ENCODE measurements at places on chromosomes 5 and 9.

- peak; percentile 72 for DNase-seq
Measured at GRCh38 chr9:105694190-105694847, at the start of gene TMEM38B. Gene TMEM38B (plus strand): TSS chr9:105694541. CDS start chr9:105694661, 120 bp downstream.

DNA sequence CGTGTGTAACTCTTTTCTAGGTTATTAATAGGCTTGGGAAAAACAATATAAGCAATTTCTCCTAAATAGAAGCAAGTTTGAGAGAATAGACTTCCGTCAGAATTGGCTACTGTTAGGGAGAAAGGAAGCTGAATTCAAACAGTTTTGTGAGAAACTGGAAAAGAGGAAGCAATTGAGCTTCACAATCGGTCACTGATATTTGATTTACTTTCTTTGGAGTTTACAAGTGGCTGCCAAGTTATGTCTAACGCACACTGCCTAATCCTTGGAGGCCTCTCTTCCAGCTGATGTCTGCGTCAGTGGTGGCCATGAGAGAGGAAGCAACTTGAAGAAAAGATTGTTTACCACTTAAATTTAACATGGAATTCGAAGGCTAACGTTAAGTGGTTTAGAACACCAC is 319.5 kb downstream of the ADGRV1 start:
- no peak for DNase-seq

DNA sequence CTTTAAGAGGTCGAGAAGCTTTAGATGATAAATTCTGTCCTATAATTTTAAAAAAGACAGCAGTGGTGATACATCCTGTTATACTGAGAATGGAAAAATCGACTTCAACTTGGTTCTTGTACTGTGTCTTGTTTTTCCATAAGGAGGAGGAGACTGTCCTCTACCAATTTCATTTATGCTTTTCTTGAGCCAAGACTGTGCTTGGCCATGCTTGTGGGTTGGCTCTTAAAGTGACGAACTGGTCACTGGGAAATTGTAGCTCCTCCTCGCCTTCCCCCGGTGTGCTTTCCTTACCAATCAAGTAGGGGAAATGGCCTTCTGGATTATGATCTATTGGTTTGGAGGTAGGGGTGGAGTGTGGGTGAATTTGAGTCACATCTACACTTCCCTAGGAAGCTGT is 67.1 kb upstream of the HSPB3 start:
- DNase-seq: no peak

DNA sequence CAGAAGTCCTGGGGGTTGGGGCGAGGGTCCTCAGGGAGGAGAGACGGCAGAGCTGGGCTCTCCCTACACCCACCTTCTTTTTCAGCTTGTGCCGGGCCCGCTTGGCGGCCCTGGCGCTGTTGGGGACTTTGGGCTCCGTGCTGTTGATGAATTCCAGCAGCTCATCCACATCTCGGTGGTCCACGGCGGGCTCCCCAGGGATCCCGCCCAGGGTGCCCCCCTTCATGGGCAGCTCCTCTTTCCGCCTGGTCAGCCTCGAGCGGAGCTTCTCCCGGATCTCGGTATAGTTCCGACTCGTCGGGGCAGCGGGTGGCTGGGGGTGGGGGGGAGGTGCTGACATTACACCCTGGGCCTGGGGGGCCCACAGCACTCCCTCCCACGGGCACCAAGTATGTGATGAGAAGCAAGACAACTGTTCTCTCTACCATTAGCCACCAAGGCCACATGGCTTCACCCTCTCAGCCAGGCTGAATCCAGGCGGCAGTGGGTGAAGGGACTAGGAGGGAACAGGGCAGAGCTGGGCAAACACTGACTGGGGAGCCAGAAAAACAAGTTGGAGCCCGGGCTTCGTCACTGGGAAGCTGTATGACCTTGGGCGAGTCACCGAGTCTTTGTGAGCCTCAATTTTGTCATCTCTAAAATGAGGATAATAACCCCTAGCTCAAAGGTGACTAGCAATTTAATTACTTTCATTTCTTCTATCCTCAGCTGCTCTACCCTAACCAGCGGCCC is 14.6 kb upstream of the DDX41 start:
- no peak for DNase-seq

- DNase-seq: no peak
Measured at GRCh38 chr9:138080979-138081378, 203.4 kb downstream of the CACNA1B start.
